ENCODE measurements at places on chromosomes 2 and 18.

DNA sequence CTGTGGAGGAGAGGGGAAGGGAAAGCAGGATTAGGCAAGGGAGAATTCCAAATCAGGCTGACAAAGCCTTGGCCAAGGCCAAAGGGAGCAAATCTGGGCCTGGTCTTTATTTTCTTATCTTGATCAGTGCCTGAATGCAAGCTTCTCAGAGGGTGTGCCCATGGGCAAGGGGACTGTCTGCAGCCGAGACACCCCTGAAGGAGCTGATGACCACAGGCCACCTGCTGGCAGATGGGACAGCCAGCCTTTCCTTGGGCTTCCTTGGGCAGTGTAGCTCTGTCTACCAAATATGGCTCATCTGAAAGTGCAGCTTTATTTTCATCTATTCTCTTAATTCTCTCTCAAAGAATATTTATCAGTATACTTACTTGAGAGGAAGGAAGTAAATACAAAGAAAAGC lies 117.0 kb downstream of the PKP4 start:
- ATAC-seq: no peak

- ATAC-seq: 0 out of 3 replicates have a peak, but pooled peaks have one; percentile 23
Observed at GRCh38 chr2:47223980-47224379, 68.9 kb upstream of the STPG4 start.

DNA sequence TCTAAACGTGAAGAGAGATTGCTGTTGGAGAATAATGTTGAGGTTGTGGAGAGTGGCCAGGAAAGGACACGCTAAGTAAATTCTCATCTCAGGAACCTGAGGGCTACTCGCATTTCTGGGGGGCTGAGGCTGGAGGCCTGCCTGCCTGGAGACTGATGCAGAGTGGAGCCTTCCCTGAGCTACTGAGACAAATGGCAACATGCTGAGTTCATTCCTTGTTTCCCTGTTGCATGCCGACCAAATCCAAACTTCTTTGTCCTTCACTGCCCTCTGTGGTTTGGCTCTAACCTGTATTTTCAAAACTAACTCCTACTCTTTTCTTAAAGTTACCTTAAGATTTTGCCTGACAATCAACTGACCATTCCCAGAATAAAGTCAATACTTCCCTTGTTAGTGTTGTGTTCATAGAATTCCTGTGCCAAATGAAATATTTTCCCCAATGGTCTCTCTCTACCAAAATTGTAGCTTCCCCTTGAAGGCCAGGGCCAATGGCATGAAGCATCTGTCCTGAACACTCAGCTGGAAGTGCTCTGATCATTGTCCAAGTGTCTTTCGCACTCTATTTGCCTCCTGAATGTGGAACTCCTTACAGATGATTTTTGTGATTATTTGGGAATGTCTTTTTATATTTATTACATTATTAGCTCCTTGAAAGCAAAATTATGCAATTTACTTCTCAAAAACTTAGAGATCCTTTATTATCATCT lies 1085.6 kb downstream of the SOCS6 start:
- ATAC-seq: no peak

DNA sequence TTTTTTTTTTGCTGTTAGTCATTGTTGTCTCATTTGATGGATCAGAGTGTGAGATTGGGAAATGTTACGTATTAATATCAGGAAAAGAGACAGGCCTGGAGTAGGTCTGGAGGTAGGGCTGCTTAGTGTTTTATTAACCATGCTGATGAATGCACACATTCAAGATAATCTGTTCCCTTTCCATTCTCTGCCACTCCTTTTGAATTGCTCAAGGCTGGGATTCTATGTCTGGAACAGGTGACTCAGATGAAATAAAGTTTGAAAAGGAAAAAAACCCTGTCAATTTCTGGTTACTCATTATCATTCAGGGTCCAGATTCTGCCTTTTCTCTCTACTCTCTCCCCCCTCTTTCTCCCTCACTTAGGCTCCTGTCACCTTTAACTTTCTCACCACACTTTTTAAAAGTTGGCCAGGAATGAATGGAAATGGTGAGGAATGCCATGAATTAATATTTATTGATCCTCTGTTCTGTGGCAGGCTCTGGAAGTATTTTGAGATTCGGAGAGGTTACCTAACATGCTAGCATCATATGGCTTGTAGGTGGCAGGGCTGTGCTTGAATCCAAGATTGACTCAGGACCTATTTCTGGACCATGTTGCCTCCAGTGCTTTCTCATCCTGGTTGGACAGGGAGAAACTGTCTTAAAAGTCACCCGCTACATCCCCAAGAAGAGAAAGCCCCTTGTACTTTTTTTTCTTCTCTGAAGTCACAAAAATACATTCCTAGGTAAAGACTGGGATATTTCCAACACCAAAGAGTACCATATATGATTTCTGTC lies 40.2 kb downstream of the MAP4K4 start:
- no peak for ATAC-seq

- no peak for ATAC-seq
Observed at GRCh38 chr18:49626842-49627467, 65.1 kb downstream of the LIPG start.

- no peak for ATAC-seq
Observed at GRCh38 chr2:179263015-179263414, 1.6 kb downstream of the SESTD1 start.

DNA sequence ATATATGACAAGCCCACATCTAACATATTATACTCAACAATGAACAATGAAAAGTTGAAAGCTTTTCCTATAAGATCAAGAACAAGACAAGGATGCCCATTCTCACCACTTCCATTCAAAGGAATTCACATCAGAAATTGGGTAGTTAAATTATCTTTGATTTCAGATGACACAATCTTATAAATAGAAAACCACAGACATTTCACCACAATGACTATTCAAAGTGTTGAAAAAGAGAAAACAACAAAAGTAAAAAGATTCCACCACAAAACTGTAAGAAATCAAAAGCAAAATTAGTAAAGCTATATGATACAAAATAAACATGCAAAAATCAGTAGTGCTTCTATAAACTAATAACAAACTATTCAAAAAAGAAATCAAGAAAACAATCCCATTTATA lies 279.7 kb upstream of the MYT1L start:
- ATAC-seq: no peak

- no peak for ATAC-seq
Observed at GRCh38 chr2:170024721-170025120, 153.2 kb upstream of the MYO3B start.

- ATAC-seq: no peak
Observed at GRCh38 chr2:196108604-196109003, 40.0 kb upstream of the DNAH7 start.

- ATAC-seq: no peak
Observed at GRCh38 chr2:42886921-42887320, 94.5 kb upstream of the HAAO start.

DNA sequence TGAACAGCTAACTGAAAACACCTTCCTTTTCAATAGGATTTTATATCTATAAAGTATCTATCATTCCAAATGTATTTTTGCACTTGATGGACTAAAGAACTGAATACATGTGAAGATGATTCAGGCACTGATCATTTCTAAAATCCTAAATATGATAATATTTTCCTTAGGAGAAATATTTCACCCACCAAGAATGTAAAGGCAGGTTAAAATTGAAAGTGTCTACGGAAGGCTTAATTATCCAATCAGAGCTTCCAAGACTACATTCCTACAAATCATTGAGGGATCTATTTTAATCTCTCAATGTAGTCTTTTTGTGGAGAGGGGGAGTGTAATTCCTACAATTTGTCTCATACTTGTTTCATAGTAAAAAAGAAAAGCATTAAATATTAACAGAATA lies 3.6 kb downstream of the GALNT3 start:
- ATAC-seq: peak; percentile 12

DNA sequence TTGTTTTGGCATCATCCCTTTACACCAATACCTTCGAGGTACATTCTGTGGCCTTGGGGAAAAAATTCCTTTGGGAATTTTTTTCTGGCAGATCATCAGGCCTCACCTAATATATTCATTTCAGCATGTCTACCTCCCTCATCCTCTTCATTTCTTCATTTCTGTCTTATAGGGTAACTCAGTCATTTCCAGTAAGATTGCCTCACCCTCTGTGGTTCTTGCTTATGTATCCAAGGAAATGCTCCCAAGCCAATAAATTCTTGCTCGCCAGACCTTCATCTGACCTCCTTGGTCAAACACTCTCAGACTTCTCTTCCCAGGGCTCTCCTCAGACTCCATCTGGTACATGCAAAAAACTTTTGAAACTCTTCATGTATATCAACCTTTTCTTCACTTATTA lies 265.6 kb downstream of the TMX3 start:
- no peak for ATAC-seq

GRCh38 chr2:226715347-226715990 lies 84.2 kb downstream of the IRS1 start:
- ATAC-seq: no peak

DNA sequence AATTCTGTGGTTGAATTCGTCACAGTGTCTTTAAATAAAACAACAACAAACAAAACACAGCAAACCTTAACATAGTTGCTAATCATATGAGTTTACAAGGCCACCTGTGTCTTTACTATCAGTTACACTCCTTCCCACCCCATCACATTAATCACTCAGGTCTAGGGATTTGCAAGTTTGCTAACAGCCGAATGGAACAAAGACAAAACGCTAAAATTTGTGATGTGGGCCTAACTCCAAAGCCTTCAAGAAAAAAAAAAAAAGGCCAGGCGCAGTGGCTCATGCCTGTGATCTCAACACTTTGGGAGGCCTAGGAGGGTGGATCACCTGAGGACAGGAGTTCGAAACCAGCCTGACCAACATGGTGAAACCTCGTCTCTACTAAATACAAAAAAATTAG lies 566 bp upstream of the POLI start:
- ATAC-seq: no peak

DNA sequence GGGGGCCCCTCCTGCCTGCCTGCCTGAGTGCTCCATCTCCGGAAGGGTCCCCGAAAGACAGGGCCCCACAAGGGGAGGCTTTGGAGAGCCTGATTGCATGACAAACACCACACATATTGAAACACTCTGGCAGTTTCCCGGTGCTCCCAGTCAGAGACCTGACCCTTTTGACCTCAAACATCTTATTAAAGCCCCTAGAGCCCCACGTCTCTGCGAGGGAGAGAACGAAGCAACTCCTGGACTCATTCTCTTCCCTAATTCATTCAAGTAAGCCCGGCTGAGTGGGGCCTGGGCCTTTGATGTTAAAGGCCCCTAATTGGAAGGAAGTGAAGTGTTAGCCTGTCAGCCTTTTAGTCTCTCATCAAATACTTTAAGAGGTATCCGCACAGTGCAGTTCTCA lies 335.6 kb downstream of the CYRIA start:
- ATAC-seq: no peak

DNA sequence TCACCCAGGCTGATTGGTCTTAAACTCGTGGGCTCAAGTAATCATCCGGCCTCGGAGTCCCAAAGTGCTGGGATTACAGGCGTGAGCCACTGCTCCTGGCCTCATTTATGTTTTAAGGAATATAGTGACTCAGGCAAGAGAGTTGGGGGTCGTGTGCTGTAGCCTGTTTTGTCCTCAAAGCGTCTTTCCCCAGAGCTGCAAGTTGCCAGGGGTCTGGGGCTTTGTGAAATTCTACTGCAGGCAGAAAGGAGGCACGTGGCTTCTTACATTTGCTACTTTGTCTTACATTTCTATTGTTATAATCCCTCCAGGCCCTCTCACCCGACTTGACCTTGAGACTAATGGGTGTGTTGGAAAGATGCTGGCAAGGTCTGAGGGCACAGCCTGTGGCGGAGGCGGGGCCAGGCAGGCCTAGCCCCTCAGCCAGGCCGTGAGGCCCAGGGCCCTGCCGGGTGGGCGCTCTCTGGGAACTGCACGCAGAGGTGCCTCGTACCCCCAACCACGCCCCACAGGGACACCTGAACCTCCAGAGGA lies 85.8 kb upstream of the NDUFV2 start:
- ATAC-seq: peak; percentile 62

- peak; percentile 77 for ATAC-seq
Observed at GRCh38 chr2:53475321-53475720, 292.3 kb upstream of the CHAC2 start.

DNA sequence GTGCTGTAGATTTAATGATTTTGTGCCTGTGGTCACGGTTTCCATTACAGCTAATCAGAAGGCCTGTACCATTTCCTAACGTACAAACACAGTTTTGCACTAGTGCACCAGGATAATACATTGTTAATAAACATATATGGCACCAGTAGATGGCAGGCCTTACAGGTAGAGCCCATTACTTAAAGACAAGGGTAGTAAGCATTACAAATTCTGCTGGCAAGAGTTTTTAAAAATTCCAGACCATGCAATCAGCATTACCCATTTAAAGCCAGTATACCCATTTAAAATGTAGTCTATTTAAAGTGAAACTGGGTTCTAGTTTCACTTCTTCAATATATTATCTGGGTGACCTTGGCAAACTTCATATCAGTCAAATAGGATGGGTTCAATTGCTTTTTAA lies 224.2 kb downstream of the NUP35 start:
- ATAC-seq: no peak

DNA sequence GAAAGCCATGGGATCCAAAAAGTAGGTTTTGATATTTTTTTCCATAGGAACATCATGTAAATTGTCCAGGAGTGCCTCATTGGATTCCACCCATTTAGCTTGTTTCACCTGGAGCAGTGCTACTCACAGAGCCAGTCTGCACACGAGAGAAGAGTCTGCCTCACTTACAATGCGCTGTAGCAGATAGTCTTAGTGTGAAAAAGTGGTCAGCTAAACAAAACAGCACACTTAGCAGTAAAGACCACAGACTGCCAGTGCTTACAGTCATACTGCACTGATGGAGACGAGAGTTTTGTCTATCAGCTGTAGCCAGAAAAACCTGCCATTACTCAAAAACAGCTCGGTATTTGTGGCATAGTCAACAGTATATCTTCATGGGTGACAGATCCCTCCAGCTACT lies 113.5 kb upstream of the LDLRAD4 start:
- ATAC-seq: no peak

- ATAC-seq: no peak
Observed at GRCh38 chr2:877747-878146, 72.9 kb upstream of the SNTG2 start.

DNA sequence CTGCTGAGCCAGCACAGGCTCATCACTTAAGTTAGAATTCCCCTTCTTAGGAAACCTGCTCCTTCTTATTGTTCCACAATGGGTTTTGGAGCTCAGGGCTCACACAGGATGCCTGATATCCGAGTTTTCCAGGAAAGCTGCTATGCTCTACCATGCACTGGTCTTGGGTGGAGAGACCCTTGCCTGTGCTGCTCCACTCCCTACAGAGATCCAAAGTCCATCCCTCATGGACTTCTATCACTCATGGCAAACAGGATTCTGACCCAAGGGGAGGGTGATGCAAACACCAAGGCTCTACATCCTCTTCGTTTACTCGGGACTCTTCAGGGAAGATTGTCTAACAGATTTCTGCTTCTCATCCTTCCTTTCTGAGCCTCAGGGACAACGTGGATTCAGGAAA lies 5.2 kb downstream of the SULT1C2 start:
- no peak for ATAC-seq

Data from SK-N-SH treated with all-trans-retinoic acid at 6 μM for 48 hours (cell line).